Activated CD8-positive, alpha-beta T cell treated with anti-CD3 and anti-CD28 coated beads, Interleukin-2, amount 10 ng/mL, durations not matched to agents 7 days and 5 days (primary cell): ENCODE measurements at places on chromosomes 4 and X.

DNA sequence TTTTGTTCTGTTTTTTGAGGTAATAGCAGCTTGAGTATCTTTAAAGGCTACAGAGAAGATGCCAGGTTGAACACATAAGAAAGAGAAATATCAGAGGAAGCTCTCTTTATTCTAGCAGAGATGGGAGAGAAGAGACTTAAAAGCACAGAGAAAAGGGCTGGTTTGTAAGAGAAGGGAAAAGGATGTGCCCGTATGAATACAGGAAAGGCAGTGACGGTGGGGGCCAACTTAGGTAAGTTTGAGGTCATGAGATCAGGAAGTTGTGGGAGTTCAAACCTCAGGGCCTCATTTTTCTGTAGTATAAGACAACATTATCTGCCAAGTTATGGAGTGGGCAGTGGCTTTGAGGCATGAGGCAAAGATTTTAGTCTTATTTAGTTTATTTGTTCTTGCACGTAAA is 121.3 kb upstream of the S100G start:
- peak; percentile 60 for DNase-seq

- no peak for DNase-seq
Measured at GRCh38 chr4:54433686-54434085, 204.6 kb downstream of the PDGFRA start.

DNA sequence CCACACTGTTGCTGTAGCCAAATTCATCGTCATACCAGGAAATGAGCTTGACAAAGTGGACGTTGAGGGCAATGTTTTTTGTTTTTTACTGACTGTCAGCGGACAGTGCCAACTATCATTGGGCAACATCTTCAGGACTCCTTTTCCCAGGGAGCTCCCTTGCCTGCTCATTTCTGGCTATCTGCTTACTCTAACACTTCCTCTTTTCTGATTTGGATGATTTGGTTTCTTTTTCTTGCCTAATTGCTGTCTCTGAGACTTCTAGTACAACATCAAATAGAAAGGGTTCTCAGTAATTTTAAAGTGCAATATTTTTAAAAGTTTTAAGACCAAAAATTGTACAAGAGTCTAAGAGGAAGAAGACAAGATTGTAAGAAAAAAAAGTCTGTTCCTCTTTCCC is 92.0 kb upstream of the KLHL4 start:
- DNase-seq = no peak

GRCh38 chr4:91935217-91935616 is 368.5 kb upstream of the GRID2 start:
- DNase-seq = no peak

GRCh38 chr4:48698029-48698971 is 81.8 kb downstream of the FRYL start:
- DNase-seq = no peak

- DNase-seq = peak; percentile 60
Measured at GRCh38 chr4:154332681-154333421, 158.7 kb downstream of the DCHS2 start.

DNA sequence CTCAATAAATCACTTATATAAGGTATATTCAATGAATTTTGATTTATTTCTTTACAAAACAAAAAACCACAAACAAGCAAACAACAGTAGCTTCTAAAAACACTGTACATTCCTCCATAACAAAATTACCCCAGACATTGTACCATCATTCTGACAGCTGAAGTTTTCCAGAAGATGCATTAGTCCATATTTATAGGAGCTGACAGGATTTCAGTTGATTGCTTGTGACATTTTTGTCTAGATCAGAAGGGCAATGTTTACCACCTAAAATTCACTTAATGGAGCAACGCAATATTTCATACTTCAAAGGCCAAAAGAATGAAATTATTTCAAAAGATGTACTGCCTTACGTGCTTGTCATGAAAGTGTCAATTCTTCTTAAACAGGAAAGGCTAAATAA is 167.0 kb downstream of the ATP10D start:
- DNase-seq = no peak

GRCh38 chr4:110705440-110705782 is 82.5 kb upstream of the PITX2 start:
- DNase-seq = no peak
